ENCODE measurements at places on chromosomes 6 and 20. TPM values are rescaled to one million over a fixed set of nuclear protein-coding genes. Genes with fewer than 3 reads are reported as not detected.

GRCh38 chr6:106913676-106914280 lies 60.8 kb downstream of the CD24 start:
- H3K4me1 ChIP-seq = peaks cover 2% of the 10 kb centered on the region
- H3K4me3 ChIP-seq = no peak overlapping the region
- no peak overlapping the region for H3K27ac ChIP-seq
- H3K36me3 ChIP-seq = no peaks in the 10 kb centered on the region
- DNase-seq = no peak

Gene ARMC2
- total RNA-seq = 4.4 TPM

DNA sequence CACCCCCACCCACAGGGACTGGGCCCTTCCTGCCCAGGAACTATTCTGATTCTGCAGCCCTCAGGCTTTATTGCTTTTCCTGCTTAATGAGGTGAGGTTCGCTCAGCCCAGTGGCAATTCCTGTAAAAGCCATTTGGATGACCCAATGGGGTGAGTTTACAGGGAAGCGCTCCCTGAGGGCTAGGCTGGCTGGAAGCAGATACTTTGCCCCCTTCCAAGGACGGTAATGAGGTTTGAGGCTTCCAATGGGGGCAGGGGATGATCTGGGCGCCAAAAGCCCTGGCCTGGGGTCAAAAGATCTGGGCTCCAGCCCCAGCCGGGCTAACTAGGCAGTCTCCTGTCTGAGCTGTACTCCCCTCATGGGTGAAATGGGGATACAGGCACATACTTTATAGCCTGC lies 41.8 kb downstream of the RIPOR3 start:
- no peak for DNase-seq
- H3K27me3 ChIP-seq = no peaks in the 10 kb centered on the region
- no peak overlapping the region for H3K4me3 ChIP-seq
- no peaks in the 10 kb centered on the region for H3K4me1 ChIP-seq
- no peak overlapping the region for H3K27ac ChIP-seq

Gene MYB
- 19.7 TPM for total RNA-seq

DNA sequence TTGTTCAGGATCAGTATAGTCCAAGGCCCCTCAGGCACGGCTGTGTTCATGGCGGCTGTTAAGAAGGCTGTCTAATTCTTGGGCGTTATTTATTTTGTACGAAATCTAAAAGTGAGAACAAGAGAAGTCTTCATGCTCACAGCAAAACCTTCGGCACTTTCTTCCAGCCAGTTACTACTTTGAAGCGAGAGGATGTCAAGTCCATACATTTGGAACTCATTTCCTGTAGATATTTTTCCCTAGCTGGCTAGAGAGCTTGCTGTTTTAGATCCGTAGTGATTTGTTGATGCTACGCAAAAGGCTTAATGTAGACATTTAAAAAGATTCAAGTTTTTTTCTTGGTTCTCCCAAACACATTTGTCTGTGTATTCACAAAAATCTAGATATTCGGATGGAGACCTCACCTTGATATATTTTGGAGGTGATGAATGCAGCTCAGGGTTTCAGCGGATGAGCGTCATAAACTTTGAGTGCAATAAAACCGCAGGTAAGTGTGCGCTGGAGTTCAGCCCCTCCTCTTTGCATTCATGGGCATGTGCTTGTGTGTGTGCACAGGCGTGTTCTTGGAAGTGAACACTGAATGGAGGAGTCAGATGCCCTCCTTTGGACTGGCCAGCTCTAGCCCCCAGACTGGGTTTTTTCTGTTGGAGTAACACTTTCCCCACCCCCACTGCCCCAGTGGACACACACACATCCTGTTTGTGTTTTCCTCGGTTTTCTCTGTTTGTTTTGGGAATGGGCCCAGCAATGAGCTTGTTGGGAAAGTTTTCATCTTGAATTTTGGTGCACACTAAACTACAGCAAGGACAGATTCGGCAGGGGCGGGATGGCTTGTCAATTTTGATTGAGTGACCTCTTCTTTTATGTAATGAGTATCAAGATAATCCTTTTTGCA lies 65.4 kb downstream of the IGF2R start:
- H3K4me3 ChIP-seq = no peak overlapping the region
- peaks cover 42% of the 10 kb centered on the region for H3K36me3 ChIP-seq
- H3K4me1 ChIP-seq = peaks cover 5% of the 10 kb centered on the region
- H3K27me3 ChIP-seq = no peaks in the 10 kb centered on the region
- no peak for DNase-seq

Gene OVOL2
- not detected for total RNA-seq

DNA sequence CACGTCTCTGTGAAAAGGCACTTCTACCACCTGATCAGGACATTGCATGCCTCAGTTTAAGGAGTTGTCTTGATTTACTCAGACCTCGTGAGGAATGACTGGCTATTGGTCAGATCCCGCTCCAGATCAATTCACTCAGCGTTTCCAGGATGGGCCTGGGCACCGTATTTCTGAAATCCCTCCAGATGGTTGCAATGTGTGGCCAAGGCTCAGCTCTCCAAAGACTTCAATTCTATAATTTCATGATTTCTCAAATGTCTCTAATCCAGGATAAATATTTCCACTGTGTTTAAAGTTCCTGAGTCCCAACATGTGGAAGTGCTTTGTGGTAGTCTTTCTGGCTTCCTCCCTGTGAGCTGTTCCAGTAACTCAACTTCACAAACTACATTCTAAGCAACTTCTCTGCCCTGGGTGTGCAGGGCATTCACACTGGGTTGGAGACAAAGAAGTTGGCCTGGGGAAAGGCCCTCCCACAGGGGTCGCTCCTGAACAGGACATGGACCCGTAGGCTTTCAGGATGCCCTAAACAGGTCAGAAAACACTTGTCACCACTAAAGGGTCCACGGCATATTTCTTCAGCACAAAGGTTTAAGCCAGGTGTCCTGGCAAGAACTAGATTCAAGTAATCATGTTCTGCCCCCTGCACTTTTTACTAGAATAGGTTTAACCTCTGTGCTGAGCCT lies 212.1 kb downstream of the WDR27 start:
- H3K4me1 ChIP-seq = no peaks in the 10 kb centered on the region
- DNase-seq = no peak
- H3K4me3 ChIP-seq = no peak overlapping the region
- no peak overlapping the region for H3K27ac ChIP-seq
- H3K27me3 ChIP-seq = no peaks in the 10 kb centered on the region

DNA sequence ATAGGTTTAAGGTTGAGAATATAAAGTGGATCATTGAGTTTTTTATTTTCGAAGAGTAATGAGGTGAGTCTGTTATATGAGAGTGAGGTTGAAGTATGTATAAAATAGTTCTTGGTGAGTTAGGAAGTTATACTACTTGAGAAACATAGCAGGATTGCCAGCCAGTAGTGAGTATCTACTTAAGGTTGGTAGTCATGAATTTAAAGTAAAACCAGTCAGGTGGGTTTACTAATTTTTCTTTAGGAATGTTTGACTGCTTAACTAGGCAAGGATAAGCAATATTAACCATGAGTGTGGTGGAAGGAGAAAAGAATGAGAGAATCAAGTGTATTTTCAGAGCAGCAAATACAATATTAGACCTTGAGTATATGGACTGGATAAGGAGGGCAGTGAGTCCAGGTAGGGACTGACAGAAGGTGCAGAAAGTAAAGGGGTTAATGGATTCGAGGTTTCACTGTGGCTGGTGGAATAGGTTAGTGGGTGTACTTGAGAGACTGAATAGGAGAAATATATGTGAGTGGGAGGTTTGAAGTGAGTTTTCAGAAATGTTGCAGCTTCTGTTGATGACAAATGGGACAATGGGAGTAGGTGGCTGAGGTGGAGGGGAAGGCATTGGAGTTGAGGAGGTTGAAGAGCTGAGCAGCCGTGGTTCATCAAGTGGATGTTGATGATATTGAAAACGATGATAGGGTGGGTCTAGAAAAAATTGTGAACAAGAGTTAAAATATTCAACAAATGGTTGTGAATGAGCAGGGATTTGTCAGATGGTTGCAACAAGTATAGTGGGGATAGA lies 232.5 kb upstream of the ASCC3 start:
- no peak overlapping the region for H3K4me3 ChIP-seq
- no peaks in the 10 kb centered on the region for H3K4me1 ChIP-seq
- no peak overlapping the region for H3K27ac ChIP-seq
- no peaks in the 10 kb centered on the region for H3K27me3 ChIP-seq
- no peak for DNase-seq

- peaks cover 7% of the 10 kb centered on the region for H3K27me3 ChIP-seq
- peaks cover 11% of the 10 kb centered on the region for H3K4me1 ChIP-seq
- no peaks in the 10 kb centered on the region for H3K36me3 ChIP-seq
- no peak for DNase-seq
- H3K27ac ChIP-seq = no peak overlapping the region
Measured at GRCh38 chr6:144289006-144289405, 3.9 kb downstream of the UTRN start.

Gene PROKR2
- total RNA-seq = not detected

Gene KHDC1
- 4.6 TPM for total RNA-seq

Gene BMP6
- 0.40 TPM for total RNA-seq

Gene NKX2-2
- not detected for total RNA-seq

GRCh38 chr6:73746787-73747186 lies 50.8 kb downstream of the CD109 start:
- DNase-seq = no peak
- no peaks in the 10 kb centered on the region for H3K36me3 ChIP-seq
- H3K27ac ChIP-seq = no peak overlapping the region
- H3K4me1 ChIP-seq = no peaks in the 10 kb centered on the region
- no peak overlapping the region for H3K4me3 ChIP-seq

Gene ZBP1
- 0.73 TPM for total RNA-seq

Gene ADGRF5
- total RNA-seq = not detected

GRCh38 chr20:3223651-3223993 lies 14.3 kb downstream of the ITPA start:
- DNase-seq = no peak
- no peak overlapping the region for H3K27ac ChIP-seq
- peaks cover 7% of the 10 kb centered on the region for H3K4me1 ChIP-seq
- peaks cover 17% of the 10 kb centered on the region for H3K36me3 ChIP-seq

DNA sequence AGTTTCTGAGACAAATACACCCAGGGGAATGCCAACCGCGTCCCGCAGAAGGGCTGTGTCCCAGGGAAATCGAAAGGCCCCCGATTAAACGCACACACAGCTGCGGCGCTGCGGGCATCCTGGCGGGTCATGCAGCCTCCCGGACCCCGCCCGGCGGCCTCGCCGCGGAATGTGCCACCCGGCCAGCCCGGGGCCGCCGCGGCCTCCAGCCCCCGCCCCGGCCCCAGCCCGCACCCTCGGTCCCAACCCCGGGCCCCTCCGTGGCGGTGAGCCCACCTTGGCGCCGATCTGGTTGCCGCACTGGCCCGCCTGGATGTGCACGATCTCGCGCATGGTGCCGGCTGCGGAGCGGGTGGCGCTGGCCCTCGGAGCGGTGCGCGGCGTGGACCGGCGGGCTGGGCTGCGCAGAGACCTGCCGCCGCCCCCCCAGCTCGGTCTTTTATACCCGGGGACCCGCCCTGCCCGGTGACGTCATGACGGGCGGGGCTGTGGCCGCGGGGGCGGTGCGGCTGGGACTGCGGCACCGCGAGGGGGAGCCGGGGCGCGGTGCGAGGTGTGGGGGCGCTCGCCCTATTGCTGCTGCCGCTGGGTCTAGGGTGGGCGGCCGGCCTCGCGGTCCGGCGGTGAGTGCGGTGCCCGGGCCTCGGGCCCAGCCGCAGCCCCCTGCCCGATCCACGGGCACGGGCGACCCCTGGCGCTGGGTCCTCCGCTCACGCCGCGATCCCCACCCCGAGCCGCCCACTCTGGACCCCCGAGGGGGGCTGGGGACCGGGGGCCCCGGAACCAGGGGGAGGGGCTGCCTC lies at the start of gene TUBB2A:
TSS of gene TUBB2A (minus strand) at position 414 of the 803 bp plus-strand sequence. CDS start at position 333, 81 bp downstream.
- peak within 1 kb of the TSS; percentile 50 for H3K27ac ChIP-seq
- H3K36me3 ChIP-seq = peaks cover 2% of the 10 kb centered on the region
- H3K27me3 ChIP-seq = peaks cover 7% of the 10 kb centered on the region
- peak; percentile 84 for DNase-seq
- peaks cover 23% of the 10 kb centered on the region for H3K4me1 ChIP-seq
- H3K4me3 ChIP-seq = peak within 1 kb of the TSS; percentile 80

DNA sequence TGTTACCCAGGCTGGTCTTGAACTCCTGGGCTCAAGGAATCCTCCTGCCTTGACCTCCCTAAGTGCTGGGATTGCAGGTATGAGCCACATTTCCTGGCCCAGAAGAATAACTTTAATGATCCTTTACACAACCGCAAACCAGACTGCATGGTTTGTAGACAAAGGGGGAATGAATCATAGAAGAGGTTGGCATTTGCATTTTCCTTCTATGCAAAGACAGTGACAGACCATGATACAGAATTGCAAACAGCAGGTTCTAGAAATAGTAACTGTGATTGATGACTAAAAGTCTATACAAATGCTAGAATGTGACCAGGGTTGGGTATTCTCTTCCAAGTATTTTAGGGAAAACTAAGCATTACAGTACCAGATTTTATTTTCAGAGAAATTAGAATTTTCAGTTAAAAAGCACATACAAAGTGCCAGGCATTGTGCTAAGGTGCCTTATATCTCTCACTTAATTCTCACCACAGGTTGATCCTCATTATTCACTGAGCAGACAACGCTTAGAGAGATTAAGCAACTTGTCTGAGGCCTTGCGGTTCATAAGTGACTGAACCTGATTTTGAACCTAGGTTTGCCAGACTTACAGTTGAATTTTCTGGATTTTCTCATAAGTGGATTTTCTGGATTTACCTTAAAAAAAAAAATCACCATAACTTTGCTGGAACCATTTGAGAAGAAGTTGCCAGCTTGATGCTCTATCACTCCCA lies 146.6 kb downstream of the ZFAND3 start:
- H3K4me3 ChIP-seq = no peak overlapping the region
- H3K36me3 ChIP-seq = peaks cover 25% of the 10 kb centered on the region
- no peak for DNase-seq
- no peaks in the 10 kb centered on the region for H3K27me3 ChIP-seq
- peaks cover 42% of the 10 kb centered on the region for H3K4me1 ChIP-seq
- H3K27ac ChIP-seq = no peak overlapping the region

DNA sequence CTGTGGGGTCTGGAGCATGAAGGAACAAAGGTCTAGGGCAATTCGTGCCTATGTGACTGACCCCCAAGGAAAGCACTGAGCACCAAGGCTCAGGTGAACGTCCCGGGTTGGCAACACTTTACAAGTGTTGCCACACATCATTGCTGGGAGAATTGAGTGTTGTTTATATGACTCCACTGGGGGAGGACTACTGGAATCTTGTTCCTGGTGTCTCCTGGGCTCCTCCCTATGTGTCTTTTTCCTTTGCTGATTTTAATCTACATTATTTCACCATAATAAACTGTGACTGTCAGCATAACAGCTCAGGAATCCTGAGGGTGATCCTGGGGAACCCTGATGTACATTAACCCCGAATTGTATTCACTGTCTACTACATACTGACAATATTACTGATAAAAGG lies 207.7 kb upstream of the BMP2 start:
- no peak overlapping the region for H3K27ac ChIP-seq
- no peaks in the 10 kb centered on the region for H3K27me3 ChIP-seq
- H3K4me3 ChIP-seq = no peak overlapping the region
- H3K36me3 ChIP-seq = no peaks in the 10 kb centered on the region
- no peak for DNase-seq

- no peak for DNase-seq
- H3K4me3 ChIP-seq = no peak overlapping the region
- no peaks in the 10 kb centered on the region for H3K36me3 ChIP-seq
- H3K4me1 ChIP-seq = peaks cover 6% of the 10 kb centered on the region
- H3K27me3 ChIP-seq = peaks cover 17% of the 10 kb centered on the region
- no peak overlapping the region for H3K27ac ChIP-seq
Measured at GRCh38 chr20:34309691-34310090, 6.5 kb upstream of the AHCY start.

Gene NFATC2
- total RNA-seq = 36.5 TPM

- no peak for DNase-seq
- peaks cover 7% of the 10 kb centered on the region for H3K27me3 ChIP-seq
- no peaks in the 10 kb centered on the region for H3K36me3 ChIP-seq
- no peak overlapping the region for H3K4me3 ChIP-seq
- no peak overlapping the region for H3K27ac ChIP-seq
- no peaks in the 10 kb centered on the region for H3K4me1 ChIP-seq
Measured at GRCh38 chr6:136429264-136430065, 120.8 kb downstream of the MAP7 start.
